ENCODE measurements at places on chromosomes 4 and X. TPM values are rescaled to one million over a fixed set of nuclear protein-coding genes. Genes with fewer than 3 reads are reported as not detected.
A peak's percentile ranks its signal among the peaks of the same experiment; 100 is the strongest.

DNA sequence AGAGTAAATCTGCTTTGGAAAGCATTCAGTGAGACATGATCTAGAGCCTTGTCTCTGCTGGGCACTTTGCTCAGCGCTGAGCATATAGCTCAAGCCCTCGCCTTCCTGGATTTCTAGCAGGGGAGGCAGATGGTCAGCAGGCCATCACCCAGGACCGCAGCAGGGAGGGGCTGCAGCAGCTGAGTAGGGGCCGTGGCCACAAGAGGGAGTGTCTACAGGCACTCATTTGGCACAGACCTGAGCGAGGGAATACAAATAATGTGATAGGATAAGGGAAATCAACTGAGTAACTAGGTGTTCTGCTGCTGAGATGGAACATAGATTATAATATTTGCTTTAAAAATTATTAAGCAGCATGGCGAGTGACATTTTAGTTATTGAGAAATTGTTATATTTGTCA, 30.2 kb downstream of the OFD1 start:
- no peak for DNase-seq

GRCh38 chr4:168273838-168274237, 44.7 kb downstream of the DDX60 start:
- DNase-seq: no peak

GRCh38 chr4:53490965-53491622, 100.2 kb downstream of the LNX1 start:
- peak; percentile 29 for DNase-seq

- no peak for DNase-seq
Observed at GRCh38 chr4:138773321-138773720, 242.3 kb upstream of the NOCT start.

GRCh38 chr4:27304751-27305150, 444.1 kb downstream of the STIM2 start:
- no peak for DNase-seq

DNA sequence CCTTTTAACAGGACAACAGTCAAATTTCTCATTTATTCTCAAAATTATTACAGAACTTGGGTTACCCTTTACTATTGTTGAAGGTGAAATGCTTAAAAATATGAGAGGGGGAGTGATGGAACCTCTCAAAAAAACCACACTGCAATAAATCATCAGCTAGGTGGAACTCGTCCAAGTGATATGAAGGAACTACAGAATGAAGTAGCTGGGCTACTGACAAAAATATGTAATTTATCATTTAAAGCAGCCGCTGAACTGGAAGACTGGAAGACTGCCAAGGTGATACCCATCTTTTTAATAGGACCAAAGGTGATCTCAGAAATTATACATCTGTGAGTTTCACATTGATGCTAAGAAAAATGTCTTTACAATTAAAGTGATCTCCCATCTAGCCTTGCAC, 597.7 kb upstream of the TENM3 start:
- no peak for DNase-seq

GRCh38 chrX:53281321-53281822, at the start of gene IQSEC2:
TSS of gene IQSEC2 (minus strand) at chrX:53281584.
- DNase-seq: no peak

The ATP1B4 gene
- not detected for total RNA-seq

DNA sequence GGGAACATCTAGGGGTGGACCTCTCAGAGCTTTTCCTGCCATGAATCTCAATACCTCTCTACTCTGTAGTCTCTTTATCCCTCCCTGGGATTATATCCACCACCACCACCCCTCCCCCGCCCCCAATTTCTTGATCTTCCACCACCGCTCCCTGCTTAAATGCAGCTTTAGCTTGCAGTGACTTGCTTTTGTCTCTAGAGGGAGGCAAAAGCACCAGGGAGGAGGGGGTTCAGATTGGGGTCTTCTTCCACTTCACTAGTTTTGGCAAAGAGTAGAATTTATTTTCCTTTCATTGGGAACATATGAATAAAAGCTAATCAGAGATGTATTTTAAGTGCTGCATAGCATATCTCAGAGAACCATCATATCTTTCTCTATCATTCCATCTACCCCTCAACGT, 5.5 kb downstream of the ARHGAP36 start:
- DNase-seq: no peak

DNA sequence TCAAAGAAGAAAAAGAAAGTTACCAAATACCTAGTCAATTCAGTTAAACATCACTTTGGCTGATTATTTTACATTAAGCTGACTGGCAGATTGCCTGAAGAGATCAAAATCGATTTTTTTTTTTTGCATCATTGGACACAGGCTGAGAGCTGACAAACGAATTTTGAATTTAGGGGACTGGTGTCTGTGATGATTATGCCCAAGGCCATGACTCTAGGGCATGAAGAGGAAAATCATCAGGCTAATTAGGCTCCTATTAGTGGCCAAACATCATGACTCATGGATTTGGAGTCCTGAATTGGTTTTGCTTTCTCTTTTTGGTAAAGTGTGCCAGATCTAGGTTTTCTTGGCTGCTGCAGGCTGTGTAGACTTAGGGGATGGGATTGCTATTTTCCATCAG, 829.3 kb upstream of the LCORL start:
- no peak for DNase-seq

The MUC7 gene
- not detected for total RNA-seq

DNA sequence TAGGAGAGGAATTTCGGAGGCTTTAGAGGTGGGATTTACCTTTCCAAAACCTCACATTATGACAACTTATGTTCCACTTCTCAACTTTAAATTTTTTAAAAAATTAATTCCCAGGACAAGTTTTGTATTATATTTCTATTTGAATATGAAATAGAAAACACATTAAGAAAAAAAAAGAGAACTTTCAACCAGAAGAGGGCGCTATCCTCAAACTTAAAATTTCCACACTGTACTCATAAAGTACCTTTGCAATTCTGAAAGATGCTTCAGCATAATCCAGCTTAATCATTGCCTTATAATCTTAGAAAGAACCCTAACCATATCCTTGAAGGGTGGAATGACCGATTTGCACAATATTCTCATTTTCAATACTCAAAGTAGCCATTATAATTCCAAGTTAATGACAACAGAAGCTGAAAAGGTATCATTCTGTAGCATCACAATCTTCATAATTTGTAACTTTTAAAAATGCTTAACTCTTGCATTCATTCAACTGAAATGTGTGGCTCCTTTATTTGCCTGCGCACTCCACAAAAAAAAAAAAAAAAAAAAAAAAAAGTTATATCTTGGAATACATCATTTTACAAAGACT, 158.0 kb downstream of the KCNIP4 start:
- peak; percentile 25 for DNase-seq

The DCAF8L2 gene
- not detected for total RNA-seq

DNA sequence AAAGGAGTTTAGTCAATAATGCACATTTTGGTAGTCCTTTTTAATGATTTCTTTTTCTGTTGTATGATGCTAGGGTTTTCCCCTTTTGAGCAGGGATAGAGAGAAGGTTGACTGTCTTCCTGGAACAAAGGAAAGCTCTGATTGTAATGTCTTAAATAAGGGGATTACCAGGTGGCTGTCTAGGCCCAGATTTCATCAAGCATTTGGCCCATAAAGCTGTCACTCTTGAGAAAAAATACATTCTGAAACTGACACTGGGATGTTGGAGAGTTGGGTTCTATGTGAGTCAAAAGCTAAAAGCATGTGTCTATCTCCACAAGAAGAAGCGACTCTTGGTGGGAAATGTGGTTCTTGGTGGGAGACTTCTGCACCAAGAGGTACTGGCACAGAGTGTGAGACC, 26.4 kb downstream of the KIAA1210 start:
- DNase-seq: no peak

GRCh38 chr4:121139533-121140222, 24.4 kb downstream of the TNIP3 start:
- DNase-seq: no peak

- DNase-seq: no peak
Observed at GRCh38 chr4:76308548-76308947, 2.0 kb downstream of the STBD1 start.

The SOWAHD gene
- not detected for total RNA-seq

- peak; percentile 37 for DNase-seq
Observed at GRCh38 chr4:147326591-147326990, 154.3 kb upstream of the EDNRA start.

- DNase-seq: peak; percentile 29
Observed at GRCh38 chr4:95268819-95269565, 279.8 kb downstream of the UNC5C start.

DNA sequence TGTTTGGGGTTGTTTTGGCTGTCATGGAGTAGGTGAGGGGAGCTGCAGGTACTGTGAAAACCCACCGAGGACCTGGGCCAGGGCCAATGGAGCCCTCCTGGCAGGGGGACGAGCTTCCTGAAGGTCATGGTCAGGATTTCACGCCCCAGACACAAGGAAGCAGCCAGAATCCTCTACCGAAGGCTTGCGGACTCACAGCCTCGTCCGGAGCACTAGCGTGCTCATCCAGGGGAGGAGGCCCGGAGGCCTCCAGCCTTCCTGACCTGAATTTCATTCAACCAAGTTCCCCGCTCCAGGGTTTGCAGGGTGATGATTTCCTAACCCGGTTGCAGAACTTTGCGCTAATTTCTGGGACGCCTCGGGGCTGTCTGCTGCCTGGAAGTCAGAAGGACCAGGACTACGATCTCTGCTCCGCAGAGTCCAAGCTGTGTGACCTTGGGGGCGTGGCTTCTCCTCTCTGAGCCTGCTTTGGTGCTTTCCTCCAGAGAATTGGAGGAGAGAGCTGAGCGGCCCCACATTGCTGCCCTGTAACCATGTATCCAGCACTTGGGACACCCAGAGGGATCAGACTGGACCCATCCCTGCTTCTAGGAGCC, 56.2 kb upstream of the ADRA2C start:
- no peak for DNase-seq

The CCDC160 gene
- total RNA-seq: not detected

DNA sequence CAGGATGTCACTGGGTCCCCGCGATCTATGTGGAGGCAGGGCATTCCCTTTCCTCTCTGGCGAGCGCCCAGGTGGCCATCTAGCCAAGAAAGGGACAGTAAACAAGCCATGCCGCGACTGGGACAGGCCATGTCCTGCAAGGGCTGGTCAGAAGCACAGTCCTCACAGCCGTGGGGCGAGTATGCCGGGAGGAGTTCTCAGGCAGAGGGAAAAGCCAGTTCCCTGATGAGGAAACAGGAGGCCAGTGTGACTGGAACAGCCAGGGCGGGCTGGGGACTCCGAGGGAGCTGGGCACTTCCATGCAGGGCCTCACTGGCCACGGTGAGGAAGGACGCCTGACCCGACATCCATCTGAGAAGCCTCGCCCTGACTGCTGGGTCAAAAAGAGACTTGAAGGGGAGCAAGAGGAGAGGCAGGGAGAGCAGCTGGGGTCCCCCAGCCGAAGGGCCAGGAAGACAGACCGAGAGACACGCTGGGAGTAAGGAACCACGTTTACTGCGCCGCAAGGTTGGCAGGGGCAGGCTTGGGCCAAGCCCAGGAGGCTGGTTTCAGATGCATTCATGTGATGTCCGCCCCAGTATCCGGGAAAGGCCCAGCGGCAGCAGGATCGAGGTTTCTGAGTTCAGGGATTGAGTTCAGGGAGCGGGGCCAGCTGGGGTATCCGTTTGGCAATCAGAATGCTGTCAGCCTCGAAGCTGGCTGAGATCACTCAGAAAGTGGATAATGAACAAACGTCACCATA, 15.0 kb downstream of the CFAP99 start:
- no peak for DNase-seq

The CLDN2 gene
- not detected for total RNA-seq

- DNase-seq: no peak
Observed at GRCh38 chr4:7900334-7900909, 39.2 kb downstream of the AFAP1 start.

The SPATA4 gene
- total RNA-seq: not detected

DNA sequence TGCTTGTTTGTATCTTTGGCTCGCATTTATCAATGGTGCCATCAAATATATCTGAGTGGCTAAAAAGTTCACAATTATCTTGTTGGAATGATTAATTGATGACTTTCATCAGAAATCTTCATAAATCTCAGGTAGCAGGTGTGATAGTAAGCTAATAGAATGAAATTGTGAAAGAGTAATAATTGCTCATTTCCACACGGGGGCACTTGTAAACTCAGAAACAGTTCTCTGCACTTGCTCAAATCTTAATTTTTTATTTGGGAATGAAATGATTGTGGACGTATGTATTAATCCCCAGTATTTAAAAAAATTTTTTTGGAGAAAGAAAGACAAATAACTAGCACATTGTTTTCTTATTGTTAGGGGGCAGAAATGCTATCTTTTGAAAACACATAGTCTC, 132.8 kb downstream of the DTHD1 start:
- DNase-seq: no peak

The MAGEC3 gene
- total RNA-seq: not detected

The HSFX4 gene
- not detected for total RNA-seq

The DAPP1 gene
- not detected for total RNA-seq

DNA sequence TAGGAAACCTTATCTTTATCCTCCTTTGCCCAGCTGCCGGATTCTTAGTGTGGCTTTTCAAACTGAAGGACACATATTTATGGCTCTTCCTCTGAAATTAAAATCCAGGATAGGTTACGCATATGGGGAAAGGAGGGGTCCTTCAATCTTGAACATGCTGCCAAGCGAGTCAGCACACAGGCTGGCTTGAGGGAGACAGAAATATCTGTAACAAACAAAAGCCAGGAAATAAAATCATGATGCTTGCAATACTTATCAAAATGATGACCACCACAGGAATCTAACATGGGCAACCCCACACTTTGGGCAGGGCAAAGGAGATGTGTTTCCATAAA, 196.4 kb upstream of the LDB2 start:
- DNase-seq: no peak

The SFRP2 gene
- not detected for total RNA-seq

The C1QTNF7 gene
- not detected for total RNA-seq

DNA sequence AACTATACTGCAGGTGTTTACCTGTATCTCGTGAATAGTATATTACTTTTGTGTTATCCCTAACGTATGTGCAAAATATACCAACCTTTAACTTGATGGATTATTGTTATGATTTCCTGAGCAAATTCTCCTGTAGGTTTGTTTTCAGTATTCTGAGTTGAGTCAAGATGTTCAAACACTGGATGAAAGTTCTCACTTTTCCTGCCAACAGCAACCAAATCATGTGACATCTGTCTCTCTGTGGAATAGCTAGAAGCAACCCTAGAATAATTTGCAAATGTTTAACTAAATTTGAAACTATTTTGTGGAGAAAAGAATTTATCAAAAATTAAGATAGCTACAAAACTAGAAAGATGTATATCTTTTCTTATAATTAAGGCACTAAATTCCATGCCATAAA, 35.6 kb downstream of the BCLAF3 start:
- no peak for DNase-seq

DNA sequence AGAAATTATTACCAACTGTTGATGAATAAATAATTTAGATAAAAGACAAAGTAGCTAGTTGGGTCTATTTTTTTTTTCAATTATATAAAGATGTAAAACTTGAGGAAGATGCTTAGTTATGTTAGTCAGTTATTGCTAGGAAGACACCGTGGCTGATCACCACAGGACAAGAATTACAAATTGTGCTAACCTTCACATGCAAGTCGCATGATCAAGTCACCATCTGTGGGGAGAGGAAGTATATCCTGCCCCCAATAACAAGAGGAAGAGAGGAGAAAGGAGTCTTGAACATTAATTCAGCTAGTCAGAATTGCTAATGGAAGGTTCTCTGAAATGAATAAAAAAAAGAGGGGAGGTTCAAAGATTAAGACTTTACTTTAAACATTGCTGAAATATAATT, 52.3 kb downstream of the CPEB2 start:
- DNase-seq: no peak

The CCDC120 gene
- 5.7 TPM for total RNA-seq

GRCh38 chrX:117711782-117712181, 404.8 kb downstream of the KLHL13 start:
- no peak for DNase-seq

The H2BW2 gene
- total RNA-seq: not detected

Data from glomerular endothelial cell (primary cell).